Stimulated activated CD4-positive, alpha-beta T cell treated with anti-CD3 and anti-CD28 coated beads, TNF-alpha, amount 100 ng/mL, for 48 hours (primary cell): ENCODE measurements at places on chromosomes 3 and 15.

GRCh38 chr15:95839367-95839782, 491.1 kb upstream of the NR2F2 start:
- DNase-seq: no peak

DNA sequence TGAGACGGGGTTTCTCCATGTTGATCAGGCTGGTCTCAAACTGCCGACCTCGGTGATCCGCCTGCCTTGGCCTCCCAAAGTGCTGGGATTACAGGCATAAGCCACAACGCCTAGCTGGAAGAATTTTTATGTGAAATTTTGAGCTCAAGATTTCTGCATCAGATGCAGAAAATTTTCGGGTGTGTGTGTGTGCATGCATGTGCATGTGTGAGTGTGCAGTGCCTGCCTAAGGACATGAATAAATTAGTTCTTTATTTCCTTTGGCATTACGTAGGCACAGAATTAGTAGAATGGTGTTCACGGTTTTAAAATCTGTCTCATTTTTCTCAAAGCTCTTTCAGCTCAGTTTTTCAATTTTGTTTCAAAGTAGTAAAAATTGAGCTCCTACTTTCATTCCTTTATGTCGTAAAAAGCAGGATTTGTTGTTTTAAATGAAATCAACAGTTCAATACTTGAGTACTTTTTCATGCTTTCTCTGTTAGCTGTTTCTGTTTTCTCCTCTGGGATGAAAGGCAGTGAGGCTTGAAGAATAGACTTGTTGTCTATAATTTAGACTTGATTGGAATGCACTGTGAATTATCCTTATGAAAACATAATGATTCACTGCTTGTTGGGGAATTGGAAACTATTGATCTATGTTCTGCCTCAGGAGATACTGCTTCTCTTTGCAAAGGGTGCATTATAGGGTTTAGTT, 23.3 kb upstream of the RAB11A start:
- no peak for DNase-seq

- no peak for DNase-seq
Measured at GRCh38 chr3:178385280-178385952, 150.8 kb upstream of the KCNMB2 start.

GRCh38 chr15:80461356-80462095, 57.3 kb downstream of the ARNT2 start:
- DNase-seq: no peak

GRCh38 chr3:18010001-18010400, 267.6 kb upstream of the TBC1D5 start:
- DNase-seq: no peak

GRCh38 chr3:120449701-120450599, 842 bp downstream of the FSTL1 start:
- DNase-seq: no peak

- no peak for DNase-seq
Measured at GRCh38 chr3:88433568-88433967, 283.8 kb downstream of the C3orf38 start.

- DNase-seq: peak; percentile 27
Measured at GRCh38 chr3:14633819-14634424, 17.6 kb upstream of the CCDC174 start.

DNA sequence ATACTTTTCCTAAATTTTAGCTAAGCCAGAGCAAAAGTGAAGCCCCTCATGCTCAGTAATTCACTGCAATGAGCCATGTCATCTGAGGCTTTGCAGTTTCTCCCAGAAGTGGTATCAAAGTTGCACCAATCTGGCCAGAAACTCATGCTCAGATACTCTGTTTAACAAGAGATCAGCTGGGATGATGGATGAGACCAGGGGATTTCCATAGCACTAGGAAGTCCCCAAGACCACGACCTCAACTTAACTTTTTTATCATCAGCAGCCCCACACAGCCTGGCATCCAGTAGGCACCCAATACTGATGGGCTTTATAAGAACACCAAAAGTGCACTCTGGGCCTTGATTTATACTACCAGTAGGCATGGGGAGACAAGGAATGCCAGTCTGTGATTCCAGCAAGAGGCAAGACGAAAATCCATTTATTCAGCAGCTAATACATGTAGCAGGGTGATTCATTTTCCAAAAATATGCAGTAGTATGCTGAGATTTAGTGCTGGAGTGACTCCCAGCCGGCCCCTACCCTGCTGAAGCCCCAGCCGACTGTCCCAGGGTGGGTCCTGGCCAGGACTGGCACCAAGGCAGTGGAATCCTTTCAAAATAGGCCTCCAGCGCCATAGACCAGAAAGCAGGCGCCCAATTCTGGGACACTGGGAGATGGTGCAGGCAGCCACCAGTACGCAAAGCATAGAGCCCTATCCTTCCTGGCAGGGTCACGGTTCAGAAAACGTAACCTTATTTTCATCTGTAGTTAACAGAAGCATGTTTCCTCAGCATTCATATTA, 612 bp upstream of the LDHAL6B start:
- no peak for DNase-seq

GRCh38 chr3:123406598-123406997, 42.3 kb downstream of the ADCY5 start:
- DNase-seq: no peak

DNA sequence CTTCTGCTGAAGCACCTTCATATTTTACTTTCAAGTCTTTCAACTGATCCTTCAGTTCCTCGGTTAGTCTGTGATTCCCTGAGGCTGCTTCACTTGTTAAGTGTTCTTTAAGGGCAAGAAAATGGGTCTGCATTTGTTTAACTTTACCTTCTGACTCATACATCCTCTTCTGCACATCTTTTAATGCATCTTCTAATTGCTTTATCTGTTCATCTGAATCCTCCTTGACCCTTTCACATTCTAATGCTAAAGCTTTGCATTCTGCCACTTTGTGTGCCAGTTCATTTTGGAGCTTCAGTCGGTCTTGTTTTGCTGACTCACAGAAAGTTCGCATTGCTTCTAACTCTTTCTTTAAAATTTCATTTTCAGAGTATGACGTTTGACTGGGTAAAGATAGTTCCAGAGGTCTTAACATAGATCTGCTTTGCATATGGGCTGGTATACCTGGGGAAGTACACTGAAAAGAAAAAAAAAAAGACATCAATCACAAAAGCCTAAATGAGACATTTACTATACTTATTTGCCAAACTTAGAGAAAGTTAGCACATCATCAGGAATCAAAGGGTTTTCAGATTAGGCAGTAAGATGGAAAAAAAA, 94.3 kb downstream of the UACA start:
- DNase-seq: no peak

GRCh38 chr15:83565138-83565537, 88.8 kb upstream of the ADAMTSL3 start:
- no peak for DNase-seq

GRCh38 chr15:56719021-56719612, 14.2 kb downstream of the ZNF280D start:
- no peak for DNase-seq

- no peak for DNase-seq
Measured at GRCh38 chr3:89320186-89320585, 212.8 kb downstream of the EPHA3 start.
